ENCODE measurements at places on chromosomes 3 and 15.

- DNase-seq: no peak
Measured at GRCh38 chr3:126111126-126111551, 27.2 kb upstream of the SLC41A3 start.

GRCh38 chr3:42012383-42012934, 50.6 kb upstream of the ULK4 start:
- DNase-seq: no peak

- no peak for DNase-seq
Measured at GRCh38 chr3:179247289-179248015, 3.5 kb downstream of the KCNMB3 start.

DNA sequence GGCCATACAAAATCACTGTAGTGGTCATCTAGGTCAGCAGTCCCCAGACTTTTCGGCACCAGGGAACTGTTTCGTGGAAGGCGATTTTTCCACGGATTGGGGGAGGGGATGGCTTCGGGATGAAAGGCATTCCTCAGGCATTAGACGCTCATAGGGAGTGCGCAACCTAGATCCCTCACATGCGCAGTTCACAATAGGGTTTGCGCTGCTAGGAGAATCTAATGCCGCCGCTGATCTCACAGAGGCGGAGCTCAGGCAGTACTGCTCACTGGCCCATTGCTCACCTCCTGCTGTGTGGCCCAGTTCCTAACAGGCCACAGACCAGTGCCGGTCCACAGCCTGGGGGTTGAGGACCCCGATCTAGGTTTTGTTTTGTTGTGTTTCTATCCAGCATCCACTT, 200.1 kb downstream of the SLC9A9 start:
- DNase-seq: no peak

DNA sequence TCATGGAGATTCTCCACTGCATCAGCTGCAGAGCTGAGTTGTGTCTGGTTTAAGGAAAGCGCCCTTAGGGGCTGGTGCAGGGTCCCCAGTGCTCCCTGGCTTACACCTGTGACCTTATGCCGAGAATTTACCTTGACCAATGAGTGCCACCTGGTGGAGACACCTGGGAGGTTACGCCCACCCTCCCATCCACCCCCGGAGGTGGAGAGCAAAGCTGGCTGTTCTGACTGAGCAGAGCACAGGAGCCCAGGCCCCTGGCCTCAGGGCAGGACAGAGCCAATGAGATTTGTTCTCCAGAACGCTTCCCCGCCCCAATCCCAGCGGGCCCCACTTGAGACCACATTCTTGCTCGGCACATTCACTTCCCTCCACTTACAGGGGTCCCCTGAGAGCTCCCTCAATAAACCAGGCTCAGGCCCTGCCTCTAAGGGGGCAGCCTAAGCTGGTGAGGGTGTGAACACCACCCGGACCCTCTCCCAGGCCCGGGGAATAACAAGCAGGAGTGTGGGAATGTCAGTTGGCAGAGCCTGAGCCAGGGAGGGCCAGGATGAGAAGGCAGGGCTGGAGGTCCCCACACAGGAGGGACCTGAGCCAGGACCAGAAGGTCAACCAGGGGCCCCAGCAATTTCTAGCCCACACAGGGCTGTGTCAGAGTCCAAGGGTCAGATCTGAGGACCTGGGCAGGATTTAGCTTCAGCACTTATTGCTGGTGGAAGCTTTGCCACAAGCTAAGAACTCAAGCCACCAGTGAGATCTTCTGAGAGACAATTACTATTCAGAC, 117.1 kb downstream of the TPRA1 start:
- no peak for DNase-seq

DNA sequence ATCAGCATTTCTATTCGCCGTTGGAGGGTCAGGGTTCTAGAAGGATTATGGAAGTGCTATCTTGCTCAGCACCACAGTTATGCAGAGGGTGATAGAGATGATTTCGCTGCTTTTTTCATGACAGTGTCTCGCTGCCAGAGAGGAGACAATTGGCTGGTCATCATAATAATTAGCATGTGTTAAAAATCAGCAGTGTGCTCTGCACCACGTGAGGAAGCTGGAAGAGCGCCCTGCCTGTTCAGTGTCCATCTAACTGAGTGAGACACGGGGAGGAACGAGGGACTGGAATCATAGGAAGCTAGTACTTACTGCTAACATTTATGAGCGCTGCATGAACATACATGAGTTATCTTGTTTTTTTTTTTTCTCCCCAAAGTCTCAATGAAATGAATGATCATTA, 116.2 kb upstream of the PLAAT1 start:
- no peak for DNase-seq

- peak; percentile 21 for DNase-seq
Measured at GRCh38 chr15:56098195-56098863, 104.9 kb upstream of the NEDD4 start.

- DNase-seq: peak; percentile 11
Measured at GRCh38 chr15:42796955-42797782, 60.2 kb upstream of the CDAN1 start.

GRCh38 chr3:144636833-144637232, 665.2 kb downstream of the DIPK2A start:
- peak; percentile 11 for DNase-seq

GRCh38 chr15:95770196-95770595, 560.3 kb upstream of the NR2F2 start:
- DNase-seq: peak; percentile 36

DNA sequence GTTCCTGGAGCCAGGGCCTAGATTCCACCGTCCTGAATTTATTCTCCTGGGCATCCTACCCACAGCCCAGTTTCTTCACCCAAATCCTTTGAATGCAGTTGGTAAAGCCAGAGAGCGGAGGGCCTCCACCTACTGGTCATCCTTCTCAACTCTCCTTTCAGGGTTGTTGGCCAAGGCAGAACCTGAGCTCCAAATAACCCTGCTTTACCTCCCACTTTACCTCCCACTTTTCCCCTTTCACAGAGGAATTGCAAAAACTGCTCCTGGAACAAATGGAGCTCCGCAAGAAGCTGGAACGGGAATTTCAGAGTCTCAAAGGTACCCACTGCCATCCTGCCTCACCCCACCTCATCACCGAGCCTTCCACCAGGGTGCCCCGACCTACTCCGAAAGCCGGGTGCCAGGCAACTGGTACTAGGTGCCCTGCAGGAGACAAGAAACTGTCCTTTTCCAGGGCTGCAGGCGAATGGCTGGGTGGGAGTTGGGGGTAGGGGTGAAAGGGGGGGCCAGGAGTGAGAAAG, 6.8 kb downstream of the SKOR1 start:
- peak; percentile 52 for DNase-seq

DNA sequence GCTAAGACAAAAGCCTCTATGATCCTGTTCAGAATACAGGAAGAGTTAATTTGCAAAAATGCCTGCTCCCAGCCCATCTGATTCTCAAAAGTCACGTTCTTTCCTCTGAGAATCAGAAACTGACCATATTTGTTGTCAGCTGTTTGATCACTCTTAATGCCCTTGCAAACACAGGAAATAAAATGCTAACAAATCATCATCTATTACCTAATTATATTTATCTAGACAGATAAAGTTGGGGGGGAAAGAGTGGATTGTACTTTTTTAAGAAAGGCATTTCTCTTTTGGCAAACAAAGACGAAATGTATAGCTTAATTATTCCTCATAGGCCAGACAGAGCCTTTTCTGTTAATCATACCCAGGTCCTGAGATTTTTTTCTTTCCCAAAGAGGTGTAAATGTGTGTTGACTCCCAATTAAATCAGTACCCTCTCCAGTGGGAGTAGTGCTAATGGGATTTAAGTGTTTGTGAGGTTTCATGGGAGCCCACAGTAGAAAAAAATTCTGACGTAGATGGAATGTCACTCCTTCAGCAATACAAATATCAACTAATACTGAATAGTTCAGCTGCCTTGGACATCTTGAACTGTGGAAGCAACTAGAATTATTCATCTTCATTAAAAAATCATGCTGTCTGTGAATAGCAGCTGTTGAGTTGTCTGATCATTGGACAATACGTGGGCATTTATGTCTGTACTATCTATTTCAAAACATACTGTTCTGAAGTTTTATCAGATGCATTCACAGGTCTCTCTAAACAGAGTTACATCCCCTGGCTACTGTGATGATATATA, 22.5 kb upstream of the BNIP2 start:
- no peak for DNase-seq

DNA sequence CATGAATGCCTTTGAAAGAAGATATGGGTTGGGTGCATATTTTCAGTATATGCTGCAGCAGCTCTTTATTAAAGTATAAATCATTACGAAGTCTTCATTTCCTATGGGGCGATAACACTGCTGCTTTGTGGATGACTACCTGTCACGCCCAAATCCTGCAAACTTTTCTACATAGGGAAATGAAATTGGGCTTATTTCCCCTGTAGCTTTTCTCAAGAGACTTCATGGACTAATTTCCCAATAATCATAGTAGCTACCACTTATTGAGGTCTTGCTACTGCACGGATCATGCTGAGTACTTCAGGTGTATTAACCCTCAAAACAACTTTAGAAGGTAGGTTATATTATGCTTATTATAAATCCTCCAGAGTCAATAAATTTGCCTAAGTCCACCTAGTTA, 8.0 kb downstream of the TGFBR2 start:
- DNase-seq: no peak

- DNase-seq: no peak
Measured at GRCh38 chr15:42691308-42691707, 45.6 kb downstream of the CDAN1 start.

DNA sequence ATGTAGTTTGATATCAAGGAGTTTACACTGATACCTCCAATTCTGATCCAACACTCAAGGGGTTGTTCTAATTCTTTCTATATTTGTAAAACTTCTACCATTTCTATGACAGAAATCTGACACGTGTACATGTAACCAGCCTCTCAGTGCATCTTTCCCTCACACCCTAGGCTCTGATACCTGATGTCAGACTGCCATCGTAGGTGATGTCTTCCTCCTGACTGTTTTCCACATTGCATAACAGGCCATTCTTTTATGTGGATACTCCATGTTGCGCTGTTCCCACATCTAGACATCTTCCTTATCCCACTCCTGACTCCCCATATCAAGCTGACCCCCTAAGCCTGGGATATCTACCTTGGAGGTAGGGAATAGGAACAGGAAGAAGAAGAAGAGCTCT, 159.1 kb downstream of the FNDC3B start:
- no peak for DNase-seq

DNA sequence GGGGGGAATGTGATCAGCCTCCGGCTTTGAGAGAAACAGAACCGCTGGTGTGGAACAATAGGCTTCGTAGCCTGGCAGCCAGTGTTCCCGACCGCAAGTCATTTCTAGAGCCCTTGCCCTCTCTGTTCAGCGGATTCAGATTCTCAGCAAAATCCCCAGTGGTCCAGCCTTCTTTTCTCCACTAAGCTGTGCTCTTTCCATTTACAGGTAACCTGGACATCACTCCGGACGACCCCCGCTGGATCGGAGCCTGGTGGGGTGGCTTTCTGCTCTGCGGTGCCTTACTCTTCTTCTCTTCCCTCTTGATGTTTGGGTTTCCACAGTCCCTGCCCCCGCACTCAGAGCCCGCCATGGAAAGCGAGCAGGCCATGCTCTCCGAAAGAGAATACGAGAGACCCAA, 250.6 kb downstream of the SLCO3A1 start:
- DNase-seq: no peak

DNA sequence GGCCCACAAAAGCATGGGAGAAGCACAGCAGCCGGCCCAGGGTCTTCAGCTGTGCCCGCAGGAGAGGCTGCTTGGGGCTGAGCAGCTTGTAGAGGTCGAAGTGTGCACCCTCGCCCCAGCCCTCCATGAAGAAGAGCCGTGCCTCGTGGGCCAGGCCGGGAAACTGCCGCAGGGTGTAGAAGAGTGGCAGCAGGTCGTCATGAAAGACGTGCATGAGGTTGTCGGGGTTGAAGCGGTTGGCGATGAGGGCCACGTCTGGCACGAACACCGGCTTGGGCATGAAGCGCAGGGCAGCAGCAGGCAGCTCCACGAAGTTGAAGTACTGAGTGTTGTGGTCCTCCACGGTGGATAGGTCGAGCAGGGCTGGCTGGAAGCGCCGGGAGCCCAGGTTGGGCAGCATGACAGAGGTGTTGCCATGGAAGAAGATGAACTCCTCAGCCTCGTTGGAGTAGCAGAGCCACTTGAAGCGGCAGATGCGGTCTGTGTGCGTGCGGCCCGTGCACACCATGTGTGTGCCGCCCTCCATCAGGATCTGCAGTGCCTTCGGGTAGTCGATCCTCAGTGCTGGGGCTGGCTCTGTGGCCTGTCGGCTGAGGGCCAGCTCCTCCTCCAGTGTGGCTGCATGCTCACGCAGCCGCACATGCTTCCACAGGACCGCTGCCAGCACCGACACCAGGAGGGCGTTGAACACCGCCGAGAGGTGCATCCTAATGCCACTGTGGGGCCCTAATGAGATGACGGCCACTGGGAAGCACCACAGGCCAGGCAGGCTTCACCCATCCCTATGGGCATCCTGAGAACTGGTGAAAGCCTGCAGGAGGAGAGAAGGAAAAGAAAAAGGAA, 24.9 kb downstream of the POMGNT2 start:
- DNase-seq: no peak

GRCh38 chr3:17972959-17973906, 230.8 kb upstream of the TBC1D5 start:
- no peak for DNase-seq

DNA sequence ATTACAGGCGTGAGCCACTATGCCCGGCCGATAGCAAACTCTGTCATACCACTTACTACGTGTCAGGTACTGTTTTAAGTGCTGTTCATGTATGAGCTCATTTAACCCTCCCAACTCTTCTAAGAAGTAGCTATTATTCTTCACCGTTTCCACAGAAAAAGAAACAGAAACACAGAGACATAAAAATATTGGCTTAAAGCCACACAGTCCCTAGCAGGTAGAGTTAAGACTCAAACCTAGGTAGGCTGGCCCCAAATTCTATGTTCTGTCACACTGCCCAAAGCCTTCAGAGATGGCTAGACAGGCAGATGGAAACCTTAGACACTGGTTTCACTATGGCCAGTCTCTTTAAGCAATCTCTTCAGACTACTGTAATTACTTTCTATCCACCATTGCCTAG, 149.8 kb upstream of the KCNMB2 start:
- DNase-seq: no peak

- peak; percentile 83 for DNase-seq
Measured at GRCh38 chr3:132253262-132253878, 63.8 kb upstream of the ACP3 start.

GRCh38 chr3:47780741-47781684, 680 bp downstream of the SMARCC1 start:
- DNase-seq: peak; percentile 70

GRCh38 chr15:101664303-101664913, 12.2 kb upstream of the TM2D3 start:
- peak; percentile 21 for DNase-seq

GRCh38 chr3:54882129-54882833, 45.6 kb downstream of the LRTM1 start:
- peak; percentile 99 for DNase-seq

Measured in GM23248 (cell line).